CD4-positive, alpha-beta memory T cell (primary cell): ENCODE measurements at places on chromosomes 12 and 14.

- DNase-seq: no peak
These were observed 35.7 kb downstream of the CFL2 start for GRCh38 chr14:34678735-34679134.

DNA sequence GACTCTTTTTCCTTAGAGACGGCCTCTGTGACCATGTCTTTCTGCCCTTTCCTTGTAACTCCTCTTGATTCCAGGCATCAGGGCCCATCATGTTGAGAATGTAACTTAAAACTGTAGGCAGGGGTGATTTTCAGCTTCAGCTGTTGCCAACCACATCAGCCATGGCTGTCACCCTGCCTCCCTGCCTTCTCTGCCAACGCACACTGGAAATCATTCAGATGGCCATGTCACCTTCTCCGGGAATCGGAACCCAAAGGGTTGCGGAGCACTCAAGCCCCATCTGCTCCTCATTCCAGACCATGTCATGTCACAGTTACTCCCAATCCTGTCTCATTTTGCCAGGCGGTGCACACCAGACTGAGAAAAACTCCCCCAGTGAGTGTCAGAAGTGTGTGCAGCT, 72.1 kb downstream of the EMP1 start:
- no peak for DNase-seq

GRCh38 chr12:3055026-3055703, 22.0 kb upstream of the TSPAN9 start:
- DNase-seq: no peak

DNA sequence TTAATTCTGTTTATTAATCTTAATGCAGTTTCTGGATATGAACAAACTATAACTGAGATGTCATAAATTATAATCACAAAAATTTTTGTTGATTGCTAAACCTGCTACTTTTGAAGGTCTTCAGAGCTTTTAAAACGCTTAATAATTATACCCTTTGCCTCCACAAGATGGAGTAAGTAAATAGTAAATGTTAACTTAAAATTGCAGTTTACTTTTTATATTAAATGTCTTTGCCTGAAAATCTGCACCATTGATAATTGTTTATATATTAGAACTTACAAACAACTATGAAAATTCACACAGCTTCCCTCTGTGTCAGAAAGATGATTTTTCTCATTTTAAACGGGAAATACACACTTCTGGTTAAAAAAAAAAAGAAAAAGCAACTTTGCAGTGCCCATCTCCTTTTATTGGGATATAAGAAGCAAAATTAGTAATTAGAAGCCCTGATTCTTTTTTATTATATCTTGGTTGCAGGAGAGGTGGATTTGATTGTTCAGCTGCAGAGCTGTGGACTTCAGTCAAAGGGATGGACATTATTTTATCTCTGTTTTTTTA, 35.6 kb downstream of the SCFD1 start:
- no peak for DNase-seq

DNA sequence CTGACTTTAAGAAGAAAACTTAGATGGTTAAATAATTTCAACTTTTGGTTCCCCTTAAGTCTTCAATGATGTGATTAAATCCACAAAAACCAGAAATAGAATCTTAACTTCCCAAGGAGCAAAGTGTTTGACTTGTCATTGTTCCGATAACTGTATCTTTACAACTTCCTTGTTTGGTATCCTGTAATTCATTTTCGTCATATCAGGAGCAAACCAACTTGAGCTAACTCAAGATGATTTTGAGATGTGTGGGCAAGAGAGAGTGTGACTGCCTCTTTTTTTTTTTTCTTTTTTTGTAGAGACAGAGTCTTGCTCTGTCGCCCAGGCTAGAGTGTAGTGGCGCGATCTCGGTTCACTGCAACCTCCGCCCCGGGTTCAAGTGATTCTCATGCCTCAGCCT, 25.3 kb downstream of the DRAM1 start:
- DNase-seq: no peak

DNA sequence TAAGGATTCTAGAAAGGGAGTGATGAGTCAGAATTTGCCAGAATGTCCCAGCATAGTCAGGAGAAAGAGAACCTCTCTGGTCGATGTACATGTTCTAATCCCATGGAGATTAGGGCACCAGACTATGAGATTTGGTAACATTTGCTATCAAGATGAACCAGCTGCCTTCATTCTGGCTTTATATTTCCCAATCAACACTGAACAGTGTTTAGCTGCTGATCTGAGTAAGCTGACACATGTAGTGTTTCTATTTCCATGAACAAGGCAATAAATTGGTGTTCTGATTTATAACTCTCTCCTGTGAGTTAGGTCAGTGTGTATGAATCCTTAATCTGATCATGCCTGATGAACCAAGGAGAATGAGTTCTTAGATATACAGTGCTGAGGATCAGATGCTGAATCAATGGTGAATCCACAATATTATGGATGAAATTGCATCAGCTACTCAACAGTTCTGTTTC, 158.0 kb upstream of the AMIGO2 start:
- DNase-seq: no peak

DNA sequence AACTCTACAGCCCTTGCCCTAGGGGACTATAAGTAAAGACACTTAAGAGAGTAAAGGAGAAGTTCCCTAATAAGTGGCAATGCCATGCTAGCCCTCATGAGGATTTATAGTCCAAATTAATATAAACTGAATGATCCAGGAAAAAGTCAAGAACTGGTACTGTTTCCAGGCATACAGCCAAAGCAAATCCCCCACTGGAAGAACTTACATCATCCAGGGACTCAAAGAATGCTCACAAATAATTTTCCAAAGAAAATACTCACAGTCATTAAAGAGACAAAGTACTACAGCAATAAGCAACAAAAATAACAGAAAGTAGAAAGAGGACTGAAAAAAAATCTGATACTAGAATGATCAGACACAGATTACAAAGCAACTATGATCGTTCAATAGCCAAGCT, 79.7 kb upstream of the RAP1B start:
- DNase-seq: no peak

GRCh38 chr14:89493877-89494634, 77.0 kb upstream of the FOXN3 start:
- no peak for DNase-seq

DNA sequence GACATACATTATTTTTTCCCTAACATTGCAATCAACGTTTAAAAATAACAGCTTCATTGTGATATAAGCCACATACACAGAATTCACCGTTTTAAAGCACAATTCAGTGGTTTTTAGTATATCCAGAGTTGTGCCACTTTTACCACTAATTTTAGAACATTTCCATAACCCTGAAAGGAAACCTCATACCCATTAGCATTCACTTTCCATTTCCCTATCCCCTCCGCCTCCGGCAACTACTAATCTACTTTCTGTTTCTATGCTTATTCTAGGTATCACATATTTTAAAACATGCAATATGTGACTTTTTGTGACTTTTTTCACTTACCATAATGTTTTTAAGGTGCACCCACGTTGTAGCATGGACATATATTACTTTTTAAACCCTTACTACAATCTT, 55.6 kb upstream of the ISM2 start:
- DNase-seq: no peak

- DNase-seq: no peak
These were observed 103.7 kb downstream of the TTC6 start for GRCh38 chr14:37698840-37699777.

- DNase-seq: no peak
These were observed 447.9 kb upstream of the TMEM132C start for GRCh38 chr12:127819056-127819455.

DNA sequence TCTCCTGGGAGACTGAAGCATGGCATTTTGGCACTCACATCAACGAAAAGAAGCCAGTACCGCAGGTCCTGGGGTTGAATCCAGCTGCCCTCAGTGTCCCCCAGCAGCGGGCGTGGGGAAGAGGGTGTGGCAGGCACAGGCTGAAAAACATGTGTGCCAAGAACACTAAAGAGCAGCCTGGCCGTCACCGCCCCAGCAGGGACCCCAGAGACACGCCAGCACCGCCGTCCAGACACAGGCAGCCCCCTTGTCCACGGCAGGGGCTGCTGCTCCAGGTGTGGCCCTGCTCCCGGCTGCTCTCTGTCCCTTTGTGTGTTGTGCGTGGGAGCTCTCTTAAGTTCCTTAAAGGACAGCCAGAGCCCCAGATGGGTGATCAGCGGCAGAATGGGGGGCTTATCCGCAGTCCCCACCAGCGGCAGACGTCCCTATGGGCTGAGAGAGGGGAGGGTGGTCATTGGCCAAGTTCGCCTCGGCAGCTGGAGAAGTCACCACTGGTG, 556 bp downstream of the PHETA1 start:
- DNase-seq: no peak

GRCh38 chr12:101927999-101928398, 50.6 kb downstream of the DRAM1 start:
- no peak for DNase-seq

- DNase-seq: peak; percentile 22
These were observed 160.5 kb downstream of the KITLG start for GRCh38 chr12:88419794-88420193.

DNA sequence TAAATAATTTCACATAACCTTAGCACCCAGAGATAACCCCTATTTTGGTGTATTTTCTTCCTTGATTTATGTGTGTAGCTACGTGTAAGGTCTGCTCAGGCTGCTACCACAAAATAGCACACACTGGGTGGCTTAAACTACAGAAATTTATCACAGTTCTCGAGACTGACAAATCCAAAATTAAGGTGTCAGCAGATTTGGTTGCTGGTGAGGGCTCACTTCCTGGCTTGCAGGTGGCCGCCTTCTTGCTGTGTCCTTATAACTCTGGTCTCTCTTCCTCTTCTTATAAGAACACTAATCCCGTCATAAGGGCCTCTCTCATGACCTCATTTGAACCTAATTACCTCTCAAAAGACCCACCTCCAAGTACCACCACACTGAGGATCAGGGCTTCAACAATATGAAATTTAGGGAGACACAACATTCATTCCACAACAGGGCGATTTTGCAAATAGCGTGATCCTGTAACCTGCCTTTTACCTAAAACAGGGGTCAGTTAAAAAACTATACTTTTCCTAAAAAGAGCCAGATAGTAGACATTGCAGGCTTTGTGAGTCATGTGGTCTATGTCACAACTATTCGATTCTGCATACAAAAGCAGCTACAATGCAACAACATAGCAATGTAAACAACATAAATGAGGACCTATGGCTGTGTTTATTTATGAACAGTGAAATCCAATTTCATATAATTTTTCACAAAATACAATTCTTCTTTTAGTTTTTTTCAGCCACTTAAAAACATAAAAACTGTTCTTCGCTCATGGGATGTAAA, 371.7 kb downstream of the DPF3 start:
- DNase-seq: no peak

GRCh38 chr12:42469355-42470175, 120.0 kb downstream of the PRICKLE1 start:
- DNase-seq: no peak

DNA sequence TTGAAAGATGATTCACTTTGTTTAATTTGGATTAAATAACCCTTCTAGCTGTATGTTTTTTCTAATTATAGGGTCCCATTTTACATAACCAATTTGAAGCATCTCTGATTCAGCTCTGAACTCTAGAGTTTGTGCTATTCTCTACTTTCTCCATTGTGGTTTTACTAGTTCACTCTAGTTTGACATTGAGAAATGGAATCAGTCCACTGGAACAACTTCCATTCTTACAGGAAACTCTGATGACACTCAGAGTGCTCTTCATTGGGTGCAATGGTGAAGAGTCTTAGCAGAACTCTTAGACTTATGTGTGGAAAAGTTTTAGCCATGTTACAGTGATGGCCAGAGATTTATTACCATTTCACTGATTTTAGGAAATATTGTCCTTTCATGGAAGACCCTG, 140.7 kb downstream of the DYRK2 start:
- DNase-seq: no peak
